ENCODE measurements at places on chromosomes 13 and 19. TPM values are rescaled to one million over a fixed set of nuclear protein-coding genes. Genes with fewer than 3 reads are reported as not detected.

GRCh38 chr19:56670961-56671612, 470 bp downstream of the ZNF835 start:
- DNase-seq = no peak

DNA sequence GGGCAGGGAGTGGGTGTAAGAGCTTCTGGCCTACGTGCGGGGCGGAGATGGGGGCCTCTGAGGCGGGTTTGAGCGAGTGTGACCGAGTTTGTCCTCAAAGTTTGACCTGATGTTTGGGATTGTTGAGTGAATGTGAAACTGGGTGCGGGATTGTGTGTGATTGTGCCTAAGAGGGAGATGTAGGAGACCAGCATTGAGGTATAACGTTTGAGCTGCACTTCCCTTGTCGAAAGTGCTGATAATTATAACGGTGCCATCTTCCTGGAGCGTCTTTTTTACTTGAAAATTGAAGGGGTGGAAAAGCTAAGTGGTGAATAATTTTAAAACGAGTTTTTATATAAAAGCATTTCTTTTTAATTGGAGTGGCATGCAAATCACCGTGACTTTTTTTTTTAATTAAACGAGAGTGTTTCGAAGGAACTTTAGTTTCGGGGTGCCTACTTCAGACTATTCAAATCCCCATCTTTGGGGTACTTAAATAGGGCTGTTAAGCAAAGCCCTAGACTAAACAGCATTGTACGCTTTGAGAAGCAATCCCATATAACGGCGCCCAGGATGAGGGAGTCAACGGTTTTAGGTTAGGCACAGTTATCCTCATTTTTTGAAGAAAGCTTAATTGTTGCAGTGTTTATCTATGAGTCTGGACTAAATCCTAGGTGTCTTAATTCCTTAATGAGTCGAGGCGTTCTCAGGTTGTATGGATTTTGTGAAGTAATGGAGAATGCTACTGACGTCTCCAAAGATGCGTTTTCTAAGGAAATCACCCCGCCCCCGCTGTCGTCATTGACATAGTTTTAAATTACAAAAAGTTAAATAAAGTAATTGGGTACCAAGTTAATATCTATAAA, 594 bp downstream of the ZNF146 start:
- peak; percentile 3 for DNase-seq

Gene HSPB6
- total RNA-seq = not detected

DNA sequence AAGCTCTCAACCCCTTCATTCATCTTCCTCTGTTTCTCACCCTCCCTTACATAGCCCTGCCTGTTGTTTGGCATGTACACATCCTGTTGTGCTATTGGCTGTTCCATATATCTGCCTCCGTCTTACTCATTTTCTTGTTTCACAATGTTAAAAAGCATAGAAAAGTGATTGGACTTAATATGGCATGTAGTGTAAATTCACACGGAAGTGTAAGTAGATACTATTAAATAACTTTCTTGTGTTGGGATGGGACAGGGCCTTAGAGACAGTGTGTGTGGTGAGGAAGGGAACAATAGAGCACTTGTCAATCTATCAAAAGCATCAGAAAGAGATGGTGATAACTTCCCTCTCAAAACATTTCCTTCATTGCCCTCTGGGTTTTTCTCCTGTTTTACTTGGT, 12.3 kb downstream of the LMO7 start:
- DNase-seq = no peak

DNA sequence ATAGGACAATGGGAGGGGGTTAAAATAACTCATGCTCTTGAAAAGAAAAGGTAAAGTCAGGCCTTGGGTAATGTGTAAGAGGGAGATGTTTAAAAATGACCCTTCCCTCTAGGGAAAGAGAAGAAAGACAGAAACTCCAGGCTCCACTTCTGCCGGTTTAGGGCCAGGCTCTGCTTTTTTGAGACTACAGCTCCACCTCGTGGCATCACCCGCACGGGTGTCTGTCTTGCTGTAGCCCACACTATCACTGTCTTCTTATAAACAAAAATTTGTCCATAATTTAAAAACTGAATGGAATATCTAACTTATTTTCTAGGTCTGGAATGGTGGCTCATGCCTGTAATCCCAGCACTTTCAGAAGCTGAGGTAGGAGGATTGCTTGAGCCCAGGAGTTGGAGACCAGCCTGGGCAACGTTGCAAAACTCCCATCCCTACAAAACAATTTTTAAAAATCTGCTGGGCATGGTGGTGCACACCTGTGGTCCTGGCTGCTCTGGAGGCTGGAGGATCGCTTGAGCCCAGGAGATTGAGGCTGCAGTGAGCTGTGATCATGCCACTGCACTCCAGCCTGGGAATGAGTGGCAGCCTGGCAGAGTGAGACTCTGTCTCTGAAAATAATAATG, 65.1 kb upstream of the GTF3A start:
- DNase-seq = peak; percentile 75

GRCh38 chr13:95246292-95247082, 54.8 kb downstream of the ABCC4 start:
- peak; percentile 82 for DNase-seq

Gene GPALPP1
- 17.0 TPM for total RNA-seq
